ENCODE measurements at places on chromosomes 7 and 10.

- peak; percentile 36 for DNase-seq
These were observed at the start of gene ETV1 for GRCh38 chr7:13989126-13989948. Gene ETV1, minus strand, starts transcription at chr7:13989666. Its CDS starts 614 bp downstream, at chr7:13989052.

- DNase-seq: no peak
These were observed 1166.2 kb downstream of the DNAJB9 start for GRCh38 chr7:109735881-109736280.

- DNase-seq: peak; percentile 29
These were observed 209.0 kb downstream of the CACNA2D1 start for GRCh38 chr7:82234457-82235049.

DNA sequence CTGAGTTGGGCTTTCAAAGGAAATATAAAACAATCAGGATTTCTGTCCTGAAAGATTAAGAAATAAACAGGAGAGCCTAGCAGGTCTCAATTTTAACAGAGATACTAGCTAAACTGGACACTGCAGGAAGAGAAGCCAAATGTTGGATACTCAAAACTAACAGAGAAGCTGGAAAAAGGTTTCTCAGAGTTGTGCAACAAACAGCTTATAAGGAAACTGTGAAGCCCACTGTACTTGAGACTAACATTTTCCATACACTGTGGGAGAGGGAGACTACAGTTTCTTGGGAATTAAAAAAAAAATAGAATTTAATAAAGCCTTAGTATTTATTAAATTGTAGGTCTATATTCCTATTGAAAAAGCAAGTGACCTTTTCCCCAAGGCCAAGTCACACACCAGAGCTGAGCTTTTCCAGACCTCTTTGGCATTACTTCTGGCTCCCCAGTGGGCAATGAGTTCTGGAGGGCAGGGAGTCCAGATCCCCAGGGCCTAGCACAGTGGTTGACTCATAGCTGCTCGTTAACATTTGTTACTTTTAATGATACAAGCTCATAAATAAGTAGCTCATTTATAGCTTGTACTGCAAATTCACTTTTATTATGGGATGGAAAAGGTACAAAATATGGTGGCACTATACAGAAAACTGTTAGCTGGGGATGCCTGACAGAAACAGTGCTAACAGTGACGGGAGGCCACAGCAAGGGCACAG is 68.3 kb downstream of the MINDY3 start:
- no peak for DNase-seq

DNA sequence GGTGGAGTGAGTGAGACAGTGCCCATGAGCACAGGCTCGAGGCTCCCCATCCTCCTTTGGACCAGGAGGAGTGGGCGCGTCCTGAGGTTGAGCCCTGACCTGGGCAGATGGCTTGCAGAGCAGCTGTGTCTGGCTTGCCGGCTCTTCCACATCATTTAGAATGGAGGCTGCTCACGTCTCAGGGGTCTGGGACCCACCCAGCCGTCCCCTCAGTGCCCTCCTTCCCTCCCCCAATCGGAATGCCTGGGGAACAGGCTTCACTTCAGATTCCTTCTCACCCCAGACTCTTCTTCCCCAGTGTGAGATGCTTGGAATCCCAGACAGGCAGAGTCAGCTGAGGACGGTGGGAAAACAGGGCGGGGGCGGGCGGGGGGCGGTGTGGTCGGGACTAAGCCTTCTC is 968.6 kb upstream of the ZNF722 start:
- no peak for DNase-seq

- DNase-seq: no peak
These were observed 18.1 kb downstream of the CCDC126 start for GRCh38 chr7:23615331-23615730.

DNA sequence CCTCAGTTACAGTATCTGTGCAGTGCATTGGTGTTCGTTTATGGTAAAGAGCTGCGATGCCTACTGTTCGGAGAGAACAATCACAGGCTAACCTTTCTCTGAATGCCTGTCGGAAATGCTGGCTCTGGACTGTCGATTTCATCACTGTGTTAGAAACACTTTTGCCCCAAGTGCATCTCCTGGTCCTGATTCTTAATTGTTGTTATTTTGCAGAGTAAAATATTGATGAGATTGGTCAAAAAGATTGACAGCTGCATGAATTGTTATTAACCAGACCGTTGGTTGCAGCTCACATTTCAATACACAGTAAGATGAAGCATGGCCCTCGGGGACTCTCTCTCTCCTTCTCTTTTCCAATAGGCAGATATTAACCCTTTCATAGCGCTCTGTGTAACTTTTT is 557.4 kb upstream of the ADARB2 start:
- DNase-seq: no peak

- peak; percentile 70 for DNase-seq
These were observed 180.7 kb upstream of the PRSS1 start for GRCh38 chr7:142568435-142569097.

- no peak for DNase-seq
These were observed 81.1 kb downstream of the CTTNBP2 start for GRCh38 chr7:117791877-117792780.

DNA sequence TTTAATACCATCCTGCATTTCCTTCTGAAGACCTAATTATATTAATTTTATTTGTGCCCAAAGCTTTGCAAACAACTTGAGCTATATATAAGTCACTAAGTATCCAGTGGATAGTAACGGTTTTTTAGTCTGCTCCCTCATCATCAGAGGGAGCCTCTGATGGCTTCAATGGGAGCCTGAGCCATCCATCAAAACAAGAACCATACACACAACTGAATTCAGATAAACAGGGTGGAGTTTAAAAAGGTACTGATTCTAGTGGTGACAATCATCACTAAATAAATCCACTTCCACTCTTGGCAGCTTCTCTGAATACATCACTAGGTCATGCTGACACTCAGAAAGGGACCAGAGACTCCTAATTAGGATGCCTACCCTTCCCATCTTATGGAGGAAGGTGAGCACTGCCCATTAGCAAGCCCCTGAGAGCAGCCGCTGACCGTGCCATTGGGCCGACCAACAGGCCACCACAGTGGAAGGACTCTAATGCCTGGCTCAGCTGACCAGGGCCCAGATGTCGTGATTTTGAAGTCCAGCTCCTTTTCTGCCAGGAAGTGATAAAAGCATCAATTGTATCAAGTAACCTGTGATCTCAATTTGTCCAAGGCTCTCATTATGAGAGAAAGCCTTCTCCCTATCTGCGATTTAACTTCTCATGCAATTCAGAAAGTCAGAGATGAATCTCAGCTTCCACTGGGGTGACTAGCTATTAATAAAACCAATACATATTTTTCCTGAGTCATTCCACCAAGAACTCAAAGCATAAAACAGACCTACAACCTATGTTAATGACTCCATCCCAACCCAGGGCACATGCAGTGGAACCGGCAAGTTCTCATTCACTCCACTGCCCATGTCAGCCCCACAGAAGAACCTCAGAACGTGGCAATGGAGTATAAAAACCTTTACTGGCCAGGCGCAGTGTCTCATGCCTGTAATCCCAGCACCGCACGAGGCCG is 13.1 kb downstream of the VOPP1 start:
- DNase-seq: no peak

- DNase-seq: no peak
These were observed 7.2 kb downstream of the MINDY4 start for GRCh38 chr7:30778255-30779025.

DNA sequence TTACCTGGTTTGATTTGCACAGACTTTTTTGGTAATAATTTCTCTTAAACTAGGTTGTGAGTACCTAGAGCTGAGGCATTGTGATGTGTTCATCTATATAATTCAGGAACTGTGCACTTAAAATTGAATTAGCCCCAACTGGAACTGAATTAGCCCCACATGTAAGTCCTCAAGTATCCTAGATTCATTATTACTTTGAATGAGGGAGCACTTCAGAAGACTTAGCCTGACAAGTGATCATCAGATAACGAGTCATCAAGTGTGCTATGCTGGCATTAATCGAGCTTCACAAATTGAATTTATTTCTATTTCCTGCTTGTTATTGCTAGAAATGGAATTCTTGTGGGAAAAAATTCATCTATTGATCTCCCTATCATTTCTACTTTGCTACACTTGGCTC is 323.4 kb upstream of the SEMA3D start:
- no peak for DNase-seq

- DNase-seq: peak; percentile 59
These were observed at the start of gene SLC39A12 for GRCh38 chr10:17951868-17952371. Gene SLC39A12, plus strand, starts transcription at chr10:17951918. Its CDS starts 1,359 bp downstream, at chr10:17953277.

GRCh38 chr10:5449227-5449626 is 36.9 kb downstream of the NET1 start:
- DNase-seq: no peak

DNA sequence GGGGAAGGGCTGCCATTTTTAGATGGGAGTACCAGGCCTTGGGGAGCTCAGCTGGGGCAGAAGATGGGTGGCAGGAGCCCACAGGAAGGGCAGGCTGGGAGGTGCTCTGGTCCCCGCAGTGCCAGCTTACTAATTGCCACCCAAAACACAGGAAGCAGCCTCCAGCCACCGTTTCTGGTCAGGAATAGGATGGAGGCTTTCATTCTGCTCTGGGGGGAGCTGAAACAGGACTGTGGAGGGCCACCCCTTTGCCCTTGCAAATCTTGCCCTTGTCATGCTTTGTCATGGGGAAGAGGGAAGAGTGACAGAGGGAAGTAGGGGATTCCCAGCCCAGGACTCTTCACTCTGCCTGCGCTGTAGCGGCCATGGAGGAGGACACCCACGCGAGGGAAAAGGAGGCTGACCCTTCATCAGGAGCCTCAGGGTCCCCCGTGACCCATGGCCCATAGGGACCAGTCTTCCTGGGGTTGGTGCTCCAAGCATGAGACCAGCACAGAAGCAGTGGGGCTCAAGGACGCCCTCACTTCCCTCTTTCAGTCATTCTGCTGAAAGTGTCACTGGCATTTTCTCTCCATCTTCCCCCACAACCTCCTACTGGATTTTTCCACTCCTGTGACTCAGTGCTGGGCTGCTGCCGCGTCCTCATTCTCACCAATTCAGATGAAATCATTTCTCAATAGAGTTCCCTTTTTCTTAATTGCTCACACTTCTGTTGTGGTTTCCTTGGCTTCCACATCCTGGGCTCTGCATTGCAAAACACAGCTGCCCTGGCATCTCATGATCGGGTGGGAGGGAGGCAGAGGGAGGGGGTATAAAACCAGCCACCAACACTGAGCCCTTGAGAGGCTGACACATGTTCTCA is 61.9 kb downstream of the MKI67 start:
- DNase-seq: peak; percentile 79

DNA sequence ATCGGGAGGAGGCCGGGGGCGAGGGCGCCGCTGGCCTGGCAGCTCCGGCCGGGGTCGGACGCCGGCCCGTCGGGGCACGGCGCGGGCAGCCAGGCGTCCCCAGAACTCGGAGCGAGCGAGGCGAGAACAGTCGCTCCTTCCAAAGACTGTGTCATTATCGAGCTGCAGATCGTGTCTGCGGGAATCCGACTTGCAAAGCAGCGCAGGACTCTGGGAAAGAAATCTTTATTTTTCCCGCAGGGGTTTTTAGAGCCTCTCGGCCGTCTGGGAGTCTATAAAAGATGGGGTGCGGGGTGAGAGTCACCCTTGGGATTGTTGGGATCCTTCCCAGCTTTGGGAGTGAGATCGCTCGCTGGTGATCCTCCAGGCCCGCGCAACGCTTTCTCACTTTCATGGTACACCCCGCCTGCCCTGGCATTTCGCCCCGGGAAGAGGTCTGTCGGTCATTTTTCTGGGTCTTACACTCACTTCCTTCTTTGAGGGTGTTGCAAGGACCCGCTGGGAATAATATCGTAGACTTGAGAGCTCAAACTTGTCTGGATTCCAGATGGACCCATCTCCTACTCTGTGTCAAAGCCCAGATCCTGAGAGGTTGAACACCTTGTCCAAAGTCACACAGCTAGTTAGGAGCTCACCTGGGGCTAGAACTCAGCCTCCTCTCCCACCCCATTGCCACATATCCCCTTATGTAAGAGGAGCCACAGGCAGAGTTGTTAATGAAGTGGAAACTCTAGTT is 1.0 kb downstream of the UBTD1 start:
- DNase-seq: no peak

GRCh38 chr10:1745780-1746456 is 8.6 kb upstream of the ADARB2 start:
- DNase-seq: no peak

GRCh38 chr10:665579-666091 is 23.8 kb downstream of the DIP2C start:
- DNase-seq: peak; percentile 32

- no peak for DNase-seq
These were observed 25.9 kb upstream of the PTPRN2 start for GRCh38 chr7:158613481-158613880.

- no peak for DNase-seq
These were observed 145.8 kb upstream of the BET1 start for GRCh38 chr7:94149789-94150545.

GRCh38 chr10:132918617-132919373 is 23.6 kb downstream of the CFAP46 start:
- DNase-seq: no peak

DNA sequence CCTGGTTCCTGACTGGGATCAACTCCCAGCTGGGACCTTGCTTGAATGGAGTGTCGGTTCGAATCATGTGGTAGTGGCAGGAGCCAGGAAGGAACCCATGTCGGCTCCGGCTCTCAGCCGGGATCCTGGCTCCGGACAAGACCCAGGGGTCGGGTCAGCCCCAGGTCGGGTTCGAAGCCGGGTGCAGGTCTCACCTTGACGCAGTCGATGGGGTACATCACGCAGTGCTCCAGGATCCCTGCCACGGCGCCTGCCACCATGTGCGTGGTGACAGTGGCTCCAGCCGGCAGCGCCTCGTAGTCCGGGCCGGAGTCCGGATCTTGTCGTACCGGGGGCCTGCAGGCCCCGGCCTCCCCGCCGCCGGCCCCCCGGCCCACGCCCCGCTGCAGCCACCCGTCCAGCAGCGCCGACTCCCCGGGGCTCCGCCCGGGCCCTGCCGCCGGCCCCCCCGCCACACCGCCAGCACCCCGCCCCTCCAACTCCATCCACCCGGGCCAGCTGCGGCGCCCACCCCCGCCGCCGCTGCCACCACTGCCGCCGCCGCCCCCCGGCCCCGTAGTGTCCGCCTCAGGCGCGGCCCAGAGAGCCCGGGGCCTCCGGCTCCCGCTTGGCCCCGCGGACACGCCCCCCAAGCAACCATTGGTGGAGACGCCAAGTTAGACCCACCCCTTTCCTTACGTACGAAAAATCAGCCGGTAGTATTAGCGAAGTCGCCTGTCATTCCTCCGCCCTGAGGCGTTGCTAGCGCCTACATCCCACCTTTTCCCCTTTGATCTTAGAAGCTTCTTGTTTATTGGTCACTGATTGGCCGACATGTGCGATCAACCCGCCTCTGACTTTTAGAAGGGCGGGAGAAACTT is at the start of gene SLC25A28:
TSS of gene SLC25A28 (minus strand) at position 589 of the 860 bp plus-strand sequence. CDS start at position 485, 104 bp downstream.
- DNase-seq: peak; percentile 100

- DNase-seq: no peak
These were observed 44.8 kb upstream of the GDF10 start for GRCh38 chr10:47255033-47255813.

GRCh38 chr7:2405201-2405600 is 1.8 kb downstream of the CHST12 start:
- DNase-seq: no peak

All from RCC 7860 (cell line).